Stimulated activated CD4-positive, alpha-beta T cell treated with anti-CD3 and anti-CD28 coated beads, Interleukin-1b, Interleukin-23, amount 100 ng/mL, for 24 hours (primary cell): ENCODE measurements at places on chromosomes 16 and 17.

- no peak for DNase-seq
These were observed 14.0 kb downstream of the SOX9 start for GRCh38 chr17:72134608-72135394.

- no peak for DNase-seq
These were observed 18.9 kb upstream of the ELAC2 start for GRCh38 chr17:13036751-13037150.

- DNase-seq: no peak
These were observed 235.2 kb upstream of the TNRC6C start for GRCh38 chr17:77723071-77723908.

DNA sequence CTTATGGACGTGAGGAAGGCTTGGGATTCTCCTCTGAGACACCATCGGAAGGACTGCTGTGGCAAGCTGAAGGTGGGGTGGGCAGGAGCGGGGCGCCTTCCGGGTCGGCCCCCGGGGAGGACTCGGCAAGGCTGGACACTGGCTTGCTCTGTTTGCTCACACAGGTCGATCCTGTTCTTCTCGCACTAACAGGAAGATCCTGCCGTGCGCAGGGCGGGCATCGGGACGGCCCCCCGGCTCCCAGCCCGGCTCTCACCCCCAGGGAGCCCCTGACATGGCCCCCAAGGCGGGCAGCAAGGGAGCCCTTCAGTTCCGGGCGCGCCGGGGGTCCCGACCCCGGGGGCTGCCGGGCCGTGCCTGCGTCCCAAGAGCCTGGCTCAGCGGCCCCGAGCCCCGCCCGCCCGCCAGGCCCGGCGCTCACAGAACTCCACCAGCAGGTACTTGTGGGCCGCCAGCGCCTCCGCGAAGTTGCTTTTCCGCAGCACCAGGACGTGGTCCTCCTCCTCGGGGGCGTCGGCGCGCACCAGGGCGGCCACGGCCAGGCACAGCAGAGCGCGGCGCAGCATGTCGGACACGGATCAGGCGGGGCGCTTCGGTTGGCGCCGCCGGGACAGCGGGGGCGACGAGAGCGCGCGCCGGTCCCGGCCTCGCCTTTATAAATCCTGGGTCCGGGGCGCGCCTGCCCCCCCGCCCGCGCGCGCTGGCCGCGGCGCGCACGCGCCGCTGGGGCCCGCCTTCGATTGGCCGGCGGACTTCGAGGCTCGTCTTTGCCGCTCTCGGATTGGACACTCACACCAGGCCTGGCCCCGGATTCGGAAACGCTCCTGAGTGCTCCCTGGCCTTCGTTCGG is at the start of gene P4HB:
Gene P4HB (minus strand): TSS at position 630 of the 850 bp plus-strand sequence. CDS start 64 bp downstream, at position 566.
- peak; percentile 82 for DNase-seq

DNA sequence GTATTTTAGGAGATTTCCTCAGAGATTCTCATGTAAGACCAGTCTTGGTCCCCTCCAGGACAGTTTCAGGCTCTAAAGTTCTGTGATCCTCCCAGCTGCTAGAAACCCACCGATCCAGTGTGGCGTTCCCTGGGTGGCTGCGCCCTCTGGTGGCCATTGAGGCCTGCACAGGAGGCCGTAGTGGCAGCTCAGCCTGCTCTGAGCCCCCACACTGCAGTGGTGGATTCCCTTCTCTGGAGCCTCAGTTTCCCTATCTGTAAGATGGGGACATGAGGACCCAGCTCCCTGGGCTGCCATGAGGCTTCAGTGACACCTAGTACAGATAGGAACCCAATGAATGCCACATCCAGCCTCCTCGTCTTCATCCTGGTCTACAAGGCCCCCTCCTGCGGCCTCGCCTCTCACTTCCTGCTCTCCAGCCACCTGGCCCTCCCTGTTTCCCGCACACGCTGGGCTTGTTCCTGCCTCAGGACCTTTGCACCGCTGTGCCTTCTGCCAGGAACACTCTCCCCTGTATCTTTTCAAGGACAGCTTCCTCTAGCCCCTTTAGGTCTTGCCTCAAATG is 16.5 kb downstream of the CCDC102A start:
- DNase-seq: peak; percentile 67

DNA sequence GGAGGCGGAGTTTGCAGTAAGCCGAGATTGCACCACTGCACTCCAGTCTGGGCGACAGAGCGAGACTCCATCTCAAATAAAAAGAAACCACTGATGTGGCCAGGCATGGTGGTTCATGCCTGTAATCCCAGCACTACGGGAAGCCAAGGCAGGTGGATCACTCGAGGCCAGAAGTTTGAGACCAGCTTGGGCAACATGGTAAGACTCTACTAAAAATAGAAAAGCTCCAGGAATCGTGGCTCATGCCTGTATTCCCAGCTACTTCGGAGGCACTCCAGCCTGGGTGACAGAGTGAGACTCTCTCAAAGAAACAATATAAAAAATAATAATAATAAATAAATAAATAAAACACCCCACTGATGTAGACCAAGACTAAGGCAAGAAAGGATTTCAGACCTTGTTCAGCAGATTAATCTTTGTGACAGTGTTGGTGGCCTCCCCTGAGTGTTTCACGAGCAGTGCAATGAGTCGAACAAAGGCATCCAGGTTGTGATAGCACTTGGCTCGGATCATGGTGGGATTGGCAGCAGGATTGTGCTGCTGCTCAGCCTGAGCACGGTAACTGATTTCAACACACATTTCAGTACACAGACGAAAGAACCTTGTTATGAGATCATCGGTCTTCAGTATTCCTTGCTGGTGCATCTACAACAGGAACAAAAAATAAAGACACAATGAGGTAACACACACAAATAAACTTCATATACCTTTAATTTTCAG is 18.6 kb downstream of the SETD6 start:
- DNase-seq: no peak

- no peak for DNase-seq
These were observed 37.0 kb upstream of the ZNF750 start for GRCh38 chr17:82876602-82877379.

DNA sequence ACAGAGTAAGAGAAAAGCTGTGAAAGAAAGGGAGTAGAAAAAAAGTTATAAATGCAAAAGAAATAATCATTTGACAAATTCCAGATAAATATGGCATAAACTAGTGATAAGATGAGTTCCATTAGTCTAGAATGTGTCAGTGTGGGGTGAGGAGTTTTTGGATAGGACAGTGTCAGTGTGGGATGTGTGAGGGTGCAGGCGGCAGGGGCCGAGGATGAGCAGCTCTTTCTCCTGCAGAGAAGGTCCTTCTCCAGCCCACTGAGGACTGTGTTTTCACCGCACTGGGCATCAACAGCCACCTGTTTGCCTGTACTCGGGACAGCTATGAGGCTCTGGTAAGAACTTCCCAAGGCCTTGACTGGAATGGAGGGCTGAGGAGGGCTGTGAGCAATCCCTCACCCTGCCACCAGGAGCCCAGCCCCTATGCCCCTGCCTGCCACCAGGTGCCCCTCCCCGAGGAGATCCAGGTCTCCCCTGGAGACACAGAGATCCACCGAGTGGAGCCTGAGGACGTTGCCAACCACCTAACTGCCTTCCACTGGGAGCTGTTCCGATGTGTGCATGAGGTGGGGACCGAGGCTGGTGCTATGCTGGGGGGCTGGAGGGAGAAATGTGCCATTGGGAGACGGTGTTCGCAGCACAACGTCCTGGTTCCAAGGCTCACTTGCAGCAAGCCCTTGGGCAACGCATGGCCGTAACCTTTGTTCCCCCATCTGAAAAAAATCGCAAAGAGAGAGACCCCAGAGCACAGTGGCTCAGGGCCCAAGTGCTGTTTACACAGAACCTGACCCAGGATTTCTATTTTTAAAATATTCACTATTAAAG is 13.1 kb downstream of the RAPGEFL1 start:
- no peak for DNase-seq

- DNase-seq: no peak
These were observed 4.6 kb upstream of the CD7 start for GRCh38 chr17:82321947-82322466.

- no peak for DNase-seq
These were observed 60.0 kb downstream of the RGS9 start for GRCh38 chr17:65197201-65197600.

GRCh38 chr17:62478424-62478879 is at the start of gene TLK2:
Gene TLK2 (plus strand): TSS chr17:62478825. CDS start chr17:62481126, 2,301 bp downstream.
- peak; percentile 72 for DNase-seq

- no peak for DNase-seq
These were observed 18.5 kb downstream of the C16orf82 start for GRCh38 chr16:27085182-27085581.

DNA sequence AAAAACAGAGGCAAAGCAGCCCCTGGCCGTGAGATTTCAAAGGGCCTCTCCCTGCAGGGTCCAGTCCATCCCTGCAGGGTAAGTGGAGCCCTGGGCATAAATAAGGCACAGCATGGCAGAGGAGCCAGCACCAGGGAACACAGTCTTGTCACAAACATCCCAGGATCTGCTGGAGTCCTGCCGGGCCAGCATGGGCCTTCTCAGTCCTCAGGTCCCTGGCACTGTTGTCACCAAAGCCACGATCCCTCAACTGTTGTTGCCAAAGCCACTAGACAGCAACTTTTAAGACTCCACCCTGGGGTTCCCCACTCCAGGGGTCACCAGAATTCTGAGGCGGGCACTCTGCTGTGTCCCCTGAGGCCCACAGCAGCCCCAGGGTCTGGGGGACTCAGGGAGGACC is 47.8 kb upstream of the BAHCC1 start:
- DNase-seq: no peak

GRCh38 chr16:57532266-57532625 is 4.1 kb downstream of the CCDC102A start:
- DNase-seq: no peak

DNA sequence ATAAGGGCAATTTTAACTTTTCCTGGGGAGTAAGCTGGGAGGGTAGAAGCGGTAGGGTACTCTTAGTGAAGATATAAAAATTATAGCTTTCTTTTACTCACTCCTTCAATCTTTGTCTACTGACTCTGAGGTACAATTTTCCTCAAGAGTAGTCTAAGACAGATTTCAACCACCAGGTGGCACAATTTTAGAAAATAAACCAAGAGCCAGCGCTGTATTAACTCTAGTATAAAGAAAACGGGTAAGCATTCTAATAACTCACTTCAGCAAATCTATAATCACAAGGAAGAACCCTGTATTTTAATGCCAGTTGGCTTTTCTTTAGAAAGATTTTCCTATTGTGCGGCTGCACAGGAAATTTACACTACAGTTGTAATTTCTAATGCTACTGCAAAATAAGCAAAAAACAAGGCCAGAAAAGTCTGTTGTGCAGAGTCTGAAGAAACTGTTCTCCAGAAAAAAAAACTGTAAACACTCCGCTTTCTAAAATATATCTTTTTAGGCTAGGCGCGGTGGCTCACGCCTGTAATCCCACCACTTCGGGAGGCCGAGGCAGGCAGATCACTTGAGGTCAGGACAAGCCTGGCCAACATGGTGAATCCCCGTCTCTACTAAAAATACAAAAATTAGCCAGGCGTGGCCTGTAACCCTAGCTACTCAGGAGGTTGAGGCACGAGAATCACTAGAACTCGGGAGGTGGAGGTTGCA is 1.9 kb downstream of the CMC2 start:
- no peak for DNase-seq

GRCh38 chr17:10613775-10614513 is 43.2 kb downstream of the MYH3 start:
- DNase-seq: no peak

GRCh38 chr16:84132527-84133285 is 12.3 kb downstream of the HSDL1 start:
- DNase-seq: no peak

GRCh38 chr16:22641131-22641628 is 130.5 kb downstream of the NPIPB5 start:
- DNase-seq: no peak

GRCh38 chr16:28264656-28265055 is 27.7 kb upstream of the SBK1 start:
- no peak for DNase-seq

DNA sequence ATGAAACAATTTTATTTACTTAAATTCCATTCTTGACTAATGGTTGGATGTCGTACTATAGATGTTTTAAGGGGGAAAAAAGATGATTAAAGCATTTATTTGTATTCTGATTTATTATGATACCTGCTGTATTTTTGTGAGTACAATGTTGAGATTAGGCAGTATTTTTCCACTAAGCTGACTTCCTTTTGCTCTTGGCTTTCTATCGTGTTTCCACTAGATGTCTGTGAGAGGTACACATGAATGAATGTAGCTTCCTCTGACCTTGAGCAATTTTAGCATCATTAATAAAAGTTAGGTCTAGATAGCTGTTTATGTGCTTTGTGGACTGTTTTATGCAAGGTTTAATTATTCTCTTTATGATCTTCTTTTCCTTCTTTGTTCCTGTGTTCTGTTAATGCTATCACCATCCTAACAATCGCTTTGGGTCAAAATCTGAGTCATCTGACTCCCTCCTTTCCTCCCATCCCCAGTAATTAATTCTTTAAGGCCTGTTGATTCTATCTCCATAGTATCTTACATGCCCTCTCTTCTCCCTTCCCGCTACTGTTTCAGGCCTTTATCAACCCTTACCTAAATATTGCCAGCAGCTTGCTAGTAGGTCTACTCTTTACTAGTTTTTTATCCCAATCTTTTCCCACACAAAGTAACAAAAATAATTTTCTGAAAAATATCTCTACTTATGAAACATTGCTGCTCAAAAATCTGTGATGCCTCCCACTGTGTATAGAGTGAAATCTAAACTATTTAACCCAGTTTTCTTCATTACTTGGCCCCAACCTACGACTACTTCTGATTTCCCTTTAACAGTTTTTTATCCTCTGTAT is 76.0 kb downstream of the VMP1 start:
- DNase-seq: no peak

GRCh38 chr17:83004791-83005380 is 74.5 kb upstream of the METRNL start:
- no peak for DNase-seq

GRCh38 chr16:88667461-88667860 is 4.6 kb upstream of the MVD start:
- no peak for DNase-seq

DNA sequence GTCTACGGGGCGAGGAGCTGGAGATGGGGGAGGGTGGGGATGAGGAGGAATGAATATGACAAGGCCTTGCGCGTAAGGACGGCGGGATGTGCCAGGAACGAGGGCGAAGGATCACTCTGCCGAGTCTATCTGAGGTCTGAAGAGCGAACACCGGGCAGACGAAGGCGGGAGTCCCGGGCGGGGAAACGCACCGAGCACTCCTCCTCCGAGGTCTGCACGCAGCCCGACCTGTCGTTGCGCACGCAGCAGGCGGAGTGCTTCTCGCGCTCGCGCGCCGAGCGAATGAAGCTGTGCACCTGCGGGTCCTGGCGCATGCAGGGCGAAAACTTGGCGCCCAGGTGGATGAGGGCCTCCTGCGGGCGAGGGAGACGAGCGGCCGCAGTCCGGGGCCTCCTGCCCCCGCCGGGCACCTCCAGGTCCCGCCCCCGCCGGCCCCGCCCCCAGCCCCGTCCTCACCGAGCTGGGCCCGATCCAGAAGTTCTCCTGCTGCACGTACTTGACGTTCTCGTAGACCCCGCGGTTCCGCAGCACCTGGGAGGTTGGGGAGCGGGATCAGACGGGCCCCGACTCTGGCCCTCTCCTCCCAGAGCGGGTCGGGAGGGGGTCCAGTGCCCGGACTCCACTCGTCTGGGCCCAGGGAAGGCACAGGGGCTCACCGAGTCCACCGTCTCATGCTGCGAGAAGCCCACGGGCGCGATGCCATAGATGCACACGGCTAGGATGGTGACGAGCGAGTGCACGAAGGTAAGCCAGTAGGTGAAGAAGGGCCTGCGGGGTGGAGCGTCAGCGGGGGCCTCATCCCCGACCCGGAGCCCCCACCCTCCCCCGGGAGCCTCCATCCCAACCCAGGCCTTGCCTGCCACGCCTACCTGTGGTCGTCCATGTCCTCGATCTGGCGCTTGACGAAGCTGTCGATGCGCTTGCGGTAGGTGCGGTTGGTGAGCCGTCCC is 7.6 kb downstream of the SNRNP25 start:
- no peak for DNase-seq
